Heart left ventricle (tissue), 16 donors: ENCODE measurements at places on chromosomes 5 and 9.

GRCh38 chr9:69513141-69513820 lies 158.9 kb downstream of the APBA1 start:
- DNase-seq: no peak

DNA sequence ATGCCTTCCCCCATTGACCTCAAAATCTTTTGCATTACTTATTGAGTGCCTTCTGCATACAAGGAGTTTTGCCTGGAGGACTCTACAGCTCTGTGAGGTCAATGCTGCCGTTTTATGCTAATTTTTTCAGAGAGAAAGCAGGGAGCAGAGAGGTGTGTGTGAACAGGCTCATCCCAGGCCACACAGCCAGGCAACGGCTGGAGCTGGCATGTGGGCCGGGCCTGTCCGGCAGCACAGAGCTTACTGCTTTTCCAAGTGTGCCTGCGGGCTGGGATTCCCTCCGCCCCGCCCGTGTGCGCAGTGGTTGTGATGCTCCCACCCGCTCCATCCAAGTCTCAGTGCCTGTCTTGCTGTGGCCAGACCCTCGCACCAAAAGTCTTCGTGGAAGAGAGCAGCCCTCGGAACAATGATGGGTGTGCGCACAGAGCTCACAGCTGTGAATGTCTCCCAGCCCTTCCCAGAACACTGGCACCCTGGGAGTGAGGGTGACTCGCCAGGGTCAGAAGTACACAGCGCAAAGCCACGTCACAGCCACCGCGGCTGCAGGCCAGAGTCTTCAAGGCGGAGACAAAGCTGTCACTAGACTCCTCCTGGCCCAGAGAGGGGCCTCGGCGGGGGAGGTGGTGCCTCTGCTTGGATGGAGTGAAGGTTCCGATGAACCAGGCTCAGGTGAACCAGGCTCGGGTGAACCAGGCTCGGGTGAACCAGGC lies 82.8 kb downstream of the COL5A1 start:
- no peak for DNase-seq

GRCh38 chr9:101201630-101202029 lies 173.1 kb downstream of the PLPPR1 start:
- no peak for DNase-seq

- no peak for DNase-seq
These were observed 400.3 kb downstream of the ARHGEF28 start for GRCh38 chr5:74026310-74026709.
